ENCODE measurements at places on chromosomes 5 and 9.
A peak's percentile ranks its signal among the peaks of the same experiment; 100 is the strongest.

DNA sequence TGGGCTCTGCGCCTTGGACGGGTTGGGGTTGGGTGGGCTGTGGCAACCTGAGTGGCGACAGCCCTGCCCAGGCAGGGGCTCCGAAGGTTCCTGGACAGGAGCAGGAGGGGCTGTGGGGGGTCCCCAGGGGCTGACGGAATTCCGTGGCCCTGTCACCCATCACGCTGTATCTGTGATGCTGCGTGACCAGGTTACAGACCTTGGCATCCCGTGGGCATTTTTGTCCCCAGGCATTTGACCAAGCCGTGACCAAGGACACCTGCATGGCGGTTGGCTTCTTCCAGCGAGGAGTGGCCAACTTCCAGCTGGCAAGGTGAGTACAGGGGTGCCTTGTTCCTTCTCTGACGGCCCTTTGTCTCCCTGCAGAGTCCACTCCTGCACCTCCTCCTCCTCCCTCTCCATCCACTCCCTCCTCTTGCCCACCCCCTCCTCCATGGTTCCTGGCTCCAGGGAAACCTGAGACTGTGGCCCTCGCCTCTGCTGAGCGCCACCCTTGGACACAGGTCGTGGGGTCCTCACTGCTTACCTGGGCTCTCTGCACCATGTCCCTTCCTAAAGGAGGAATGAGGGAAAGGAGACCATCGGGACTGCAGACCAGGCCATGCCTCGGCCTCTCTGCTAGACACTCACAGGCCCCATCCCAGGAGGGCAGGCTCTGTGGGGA, 3.0 kb downstream of the NOXA1 start:
- DNase-seq: no peak

GRCh38 chr9:136312436-136312835, 8.5 kb upstream of the CCDC187 start:
- peak; percentile 73 for DNase-seq

DNA sequence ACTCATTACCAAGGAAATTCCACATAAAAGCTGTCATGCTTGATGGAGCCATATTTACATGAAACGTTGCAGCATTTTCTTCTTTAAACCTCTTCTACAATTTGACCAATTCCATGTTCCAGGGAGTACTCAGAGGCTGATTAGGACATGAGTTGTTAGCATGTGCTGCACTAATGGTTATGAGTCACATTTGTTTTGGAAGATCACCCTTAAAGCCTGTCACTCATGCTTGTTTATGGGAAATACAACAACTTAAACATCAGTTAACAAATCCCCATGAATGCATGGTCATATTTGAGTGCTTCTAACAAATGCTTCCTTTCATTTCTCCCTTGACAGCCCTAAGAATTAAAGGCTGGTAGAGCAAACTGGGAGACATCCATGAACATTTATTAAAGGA, 156.1 kb downstream of the GHR start:
- DNase-seq: no peak

GRCh38 chr5:112684737-112685136, 52.9 kb upstream of the APC start:
- DNase-seq: no peak

DNA sequence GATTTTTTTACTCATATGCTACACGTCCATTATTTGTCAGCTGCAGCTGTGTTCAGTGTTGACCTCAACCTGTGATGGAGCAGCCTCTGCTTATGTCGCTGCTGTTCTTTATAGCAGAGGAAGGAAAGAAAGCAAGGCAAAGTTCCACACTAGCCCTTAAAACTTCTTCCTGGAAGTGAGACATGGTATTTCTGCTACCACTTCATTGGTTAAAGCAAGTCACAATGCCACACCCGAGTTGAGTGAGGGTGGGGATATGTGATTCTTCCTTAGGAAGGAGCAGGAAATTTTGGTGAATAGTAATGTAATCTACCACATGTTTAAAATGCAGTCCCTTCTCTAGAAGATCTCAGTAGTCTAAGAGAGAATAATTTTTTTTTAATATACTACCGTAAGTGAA, 224.8 kb upstream of the DMRT1 start:
- DNase-seq: no peak

- DNase-seq: no peak
Measured at GRCh38 chr9:116757030-116757429, 69.9 kb downstream of the TRIM32 start.

GRCh38 chr5:134524272-134524825, 1.1 kb upstream of the JADE2 start:
- DNase-seq: peak; percentile 55

DNA sequence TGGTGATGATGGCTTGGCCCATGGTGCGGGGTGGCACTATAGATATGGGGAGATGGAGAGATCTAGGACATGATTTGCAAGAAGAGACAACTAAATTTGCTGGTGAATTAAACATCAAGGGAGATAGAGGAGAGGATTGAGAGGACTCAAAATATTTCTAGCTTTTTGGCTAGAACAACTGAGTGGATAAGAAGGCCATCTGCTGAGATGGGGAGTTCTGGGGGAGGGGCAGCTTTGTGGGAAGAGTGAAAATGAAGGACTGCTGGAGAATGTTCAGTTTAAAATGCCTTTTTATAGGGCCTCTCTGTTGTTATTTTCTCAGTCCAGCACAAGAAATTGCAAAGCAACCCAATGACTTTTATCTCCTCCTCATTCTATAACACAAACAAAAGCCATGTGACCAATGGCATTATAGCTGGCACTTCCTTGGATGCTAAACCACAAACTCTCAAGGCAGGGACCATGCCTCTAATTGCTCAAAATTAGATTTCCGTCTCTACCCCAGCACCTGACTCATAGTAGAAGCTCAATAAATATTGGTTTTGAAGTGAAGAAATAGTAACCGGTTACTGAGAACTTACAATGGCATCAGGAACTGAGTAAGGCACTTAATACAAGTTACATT, 29.8 kb downstream of the JAKMIP2 start:
- DNase-seq: no peak

DNA sequence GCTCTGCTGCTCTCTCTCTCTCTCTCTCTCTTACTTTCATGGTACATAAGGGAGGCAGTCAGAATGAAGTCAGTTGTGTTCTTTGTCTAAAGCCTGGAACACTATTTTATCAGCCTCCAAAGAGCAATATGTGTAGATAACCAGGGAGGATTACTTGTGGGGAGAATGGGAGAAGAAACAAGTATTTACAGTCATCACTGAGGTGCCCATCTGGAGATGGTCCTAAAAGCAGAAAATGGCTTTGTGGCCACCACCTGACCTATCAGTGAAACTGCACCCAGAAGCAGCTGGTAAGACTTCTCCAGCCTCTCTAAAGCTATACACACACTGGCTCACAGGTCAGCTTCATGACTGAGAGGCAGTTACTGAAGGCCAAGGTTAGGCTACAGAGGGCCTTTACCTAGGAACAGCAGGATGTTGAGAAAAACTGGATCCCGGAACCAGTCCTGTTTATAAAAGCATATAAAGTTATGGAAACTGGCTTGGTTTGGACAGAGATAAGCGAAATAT, 75.1 kb downstream of the MRPS27 start:
- DNase-seq: peak; percentile 7

Data from NCI-H1417 (cell line).